PC-3 (cell line): ENCODE measurements at places on chromosomes 11 and 22. TPM values are rescaled to one million over a fixed set of nuclear protein-coding genes. Genes with fewer than 3 reads are reported as not detected.

- no peak for DNase-seq
Measured at GRCh38 chr11:112719736-112720525, 241.3 kb upstream of the NCAM1 start.

The MB gene
- 14.6 and 21.6 TPM in 2 replicates for total RNA-seq

DNA sequence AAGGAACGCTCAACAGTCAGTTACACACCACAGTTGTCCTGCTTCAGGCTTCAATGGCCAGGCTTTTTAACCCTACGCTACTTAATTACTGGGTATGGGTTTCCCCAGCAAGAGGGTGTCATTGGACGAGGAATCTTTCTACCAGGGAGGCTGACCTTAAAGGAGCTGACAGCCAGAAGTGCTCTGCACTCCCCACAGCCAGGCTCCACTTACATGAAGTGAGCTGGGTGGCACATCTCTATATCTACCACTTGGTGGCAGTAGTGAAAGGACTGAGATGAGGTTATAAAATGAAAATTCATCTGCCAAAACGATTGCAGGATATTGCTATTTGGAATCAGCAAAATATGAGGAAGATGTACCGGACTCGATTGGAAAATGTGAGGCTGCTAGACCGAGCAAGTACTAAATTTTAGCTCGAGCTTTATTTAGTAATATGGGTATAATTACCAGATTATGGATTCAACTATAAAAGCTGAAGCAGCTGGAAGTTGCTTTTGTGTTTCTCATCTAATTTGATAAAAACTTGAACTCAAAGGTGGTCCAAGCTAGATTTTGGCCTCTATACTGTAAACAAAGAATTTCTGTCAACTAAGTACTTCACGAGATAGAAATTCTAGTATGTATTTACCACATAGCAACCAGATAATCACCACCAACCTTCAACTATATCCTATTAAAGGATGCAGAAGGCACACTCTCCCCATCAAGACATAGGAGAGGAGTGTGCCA is 53.9 kb upstream of the CEP126 start:
- peak; percentile 90 for DNase-seq

DNA sequence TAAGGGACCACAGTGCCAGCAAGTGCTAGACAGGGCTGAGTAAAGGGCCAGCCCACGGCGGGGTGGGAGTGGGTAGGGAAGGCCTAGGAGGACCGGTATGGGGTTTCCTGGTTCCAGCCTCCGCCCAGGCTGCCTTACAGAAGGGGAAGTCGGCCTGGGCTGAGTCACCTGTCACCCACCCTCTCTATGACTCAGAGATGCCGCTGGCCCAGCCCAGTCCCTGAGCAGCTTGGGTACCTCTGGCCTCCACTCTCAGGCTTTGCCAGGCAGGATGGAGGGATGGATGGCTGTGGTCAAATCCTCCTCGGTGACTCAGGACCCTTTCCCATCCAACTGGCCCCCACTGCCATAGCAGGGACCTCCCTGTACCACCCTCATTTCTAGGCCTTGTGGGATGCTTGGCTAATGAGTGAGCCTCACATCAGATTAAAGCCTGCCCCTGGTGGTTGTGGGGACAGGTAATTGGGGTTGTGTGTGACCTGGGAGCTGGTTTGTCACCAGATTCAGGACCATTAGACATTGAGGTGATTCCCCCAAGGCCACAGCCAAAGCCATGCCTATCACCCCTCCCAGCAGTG is 13.9 kb downstream of the SLC35E4 start:
- peak; percentile 90 for DNase-seq

DNA sequence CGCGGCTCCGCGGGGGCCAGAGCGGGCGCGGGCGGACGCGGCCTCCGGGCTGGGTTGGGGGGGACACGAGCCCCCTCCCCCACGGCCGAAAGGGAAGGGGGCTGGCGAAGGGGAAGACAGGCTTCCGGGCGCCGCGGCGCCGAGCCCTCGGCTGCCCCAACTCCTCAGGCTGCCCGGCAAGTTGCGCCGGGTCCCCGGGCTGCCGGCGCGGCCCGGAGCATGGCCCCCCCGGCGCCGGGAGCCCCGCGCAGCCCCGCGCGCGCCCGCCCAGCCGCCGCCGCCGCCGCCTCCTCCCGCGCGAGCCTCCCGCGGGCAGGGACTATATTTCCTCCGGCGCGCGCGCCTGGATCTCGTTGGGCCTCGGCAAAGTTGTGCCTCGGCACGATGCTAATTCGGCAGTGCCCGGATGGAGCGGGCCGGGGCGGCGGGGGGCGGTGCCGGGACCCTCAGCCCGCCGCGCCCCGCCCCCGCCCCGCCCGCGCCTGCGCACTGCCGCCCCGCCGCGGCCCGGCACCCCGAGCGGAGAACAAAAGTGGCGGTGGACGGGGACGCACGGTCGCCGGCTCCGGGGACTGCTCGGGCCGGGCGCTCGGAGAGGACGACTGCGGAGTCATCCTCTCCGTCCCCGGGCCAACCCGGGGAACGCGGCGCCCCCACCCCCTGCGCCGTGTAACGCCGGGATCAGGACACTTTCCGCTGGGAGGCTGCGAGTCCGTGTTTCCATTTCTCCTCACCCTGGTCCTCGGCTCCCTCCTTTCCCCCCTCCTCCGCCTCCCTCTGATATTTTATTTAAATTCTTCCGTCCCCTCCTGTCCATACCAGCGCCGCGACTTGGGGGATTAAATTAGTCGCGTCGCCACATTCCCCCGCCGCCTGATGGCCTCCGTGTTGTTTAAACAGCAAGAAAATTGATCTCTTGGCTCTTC is at the start of gene PHF21B:
PHF21B (minus strand) TSS at position 400 of the 926 bp plus-strand sequence. CDS start 456 bp downstream, outside the sequence.
- DNase-seq, result no peak

DNA sequence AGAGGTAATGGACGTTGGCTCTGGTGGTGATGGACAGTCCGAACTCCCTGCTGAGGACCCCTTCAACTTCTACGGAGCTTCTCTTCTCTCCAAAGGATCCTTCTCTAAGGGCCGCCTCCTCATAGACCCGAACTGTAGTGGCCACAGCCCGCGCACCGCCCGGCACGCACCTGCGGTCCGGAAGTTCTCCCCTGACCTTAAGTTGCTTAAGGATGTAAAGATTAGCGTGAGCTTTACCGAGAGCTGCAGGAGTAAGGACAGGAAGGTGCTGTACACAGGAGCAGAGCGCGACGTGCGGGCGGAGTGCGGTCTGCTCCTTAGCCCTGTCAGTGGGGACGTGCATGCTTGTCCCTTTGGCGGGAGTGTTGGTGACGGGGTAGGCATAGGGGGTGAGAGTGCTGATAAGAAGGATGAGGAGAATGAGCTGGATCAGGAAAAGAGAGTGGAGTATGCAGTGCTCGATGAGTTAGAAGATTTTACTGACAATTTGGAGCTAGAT is 6.1 kb downstream of the DGCR8 start:
- DNase-seq, result no peak
